ENCODE measurements at places on chromosomes 2 and 18.

DNA sequence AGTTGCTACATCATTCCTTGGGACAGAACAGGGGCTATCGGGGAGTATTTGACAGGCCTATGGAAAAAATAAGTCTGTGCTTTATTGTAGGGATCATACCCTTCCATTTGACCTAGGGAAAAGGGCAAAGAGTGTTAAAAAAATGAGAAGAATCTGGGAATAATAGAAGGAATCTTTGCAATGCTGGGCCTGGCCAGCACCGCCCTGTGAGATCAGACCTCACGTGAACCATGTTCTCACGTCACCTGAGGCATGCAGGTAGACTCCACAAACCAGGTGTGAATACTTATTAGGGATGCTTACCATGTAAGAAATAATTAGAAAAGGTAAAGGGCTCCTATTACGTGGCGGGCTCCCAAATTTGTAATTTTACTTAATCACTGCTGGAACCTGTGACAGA is 177.5 kb upstream of the GATA6 start:
- no peak for DNase-seq

- no peak for DNase-seq
Observed at GRCh38 chr2:70873541-70873940, 37.9 kb upstream of the CD207 start.

DNA sequence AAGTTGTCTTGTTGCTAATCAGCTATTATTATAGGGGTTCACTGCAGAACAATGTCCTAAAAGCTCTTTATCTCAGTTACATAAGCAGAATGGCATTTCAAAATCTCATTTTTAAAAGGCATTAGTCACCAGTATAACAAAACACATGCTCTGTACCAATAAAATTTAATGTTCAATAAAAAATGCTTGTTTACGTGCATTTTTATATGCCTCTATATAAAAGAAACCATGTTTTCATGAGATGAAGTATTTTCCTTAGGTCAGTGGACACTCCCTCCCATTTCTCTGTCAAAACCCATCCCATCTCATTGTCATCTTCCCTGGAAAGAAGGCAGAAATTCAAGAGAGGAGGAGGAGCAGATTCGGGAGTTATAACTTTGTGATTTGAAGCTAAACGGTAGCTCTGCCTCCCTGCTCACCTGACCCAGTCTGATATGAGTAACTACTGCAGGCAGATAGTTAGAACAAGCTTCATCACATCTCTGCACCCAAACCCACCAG is 231.9 kb upstream of the SIX2 start:
- DNase-seq, result no peak

- DNase-seq, result no peak
Observed at GRCh38 chr2:223976635-223977226, 19.5 kb downstream of the MRPL44 start.

- DNase-seq, result no peak
Observed at GRCh38 chr2:211251016-211251415, 694.6 kb downstream of the CPS1 start.

GRCh38 chr2:96093528-96093927 is 22.8 kb downstream of the ADRA2B start:
- no peak for DNase-seq

DNA sequence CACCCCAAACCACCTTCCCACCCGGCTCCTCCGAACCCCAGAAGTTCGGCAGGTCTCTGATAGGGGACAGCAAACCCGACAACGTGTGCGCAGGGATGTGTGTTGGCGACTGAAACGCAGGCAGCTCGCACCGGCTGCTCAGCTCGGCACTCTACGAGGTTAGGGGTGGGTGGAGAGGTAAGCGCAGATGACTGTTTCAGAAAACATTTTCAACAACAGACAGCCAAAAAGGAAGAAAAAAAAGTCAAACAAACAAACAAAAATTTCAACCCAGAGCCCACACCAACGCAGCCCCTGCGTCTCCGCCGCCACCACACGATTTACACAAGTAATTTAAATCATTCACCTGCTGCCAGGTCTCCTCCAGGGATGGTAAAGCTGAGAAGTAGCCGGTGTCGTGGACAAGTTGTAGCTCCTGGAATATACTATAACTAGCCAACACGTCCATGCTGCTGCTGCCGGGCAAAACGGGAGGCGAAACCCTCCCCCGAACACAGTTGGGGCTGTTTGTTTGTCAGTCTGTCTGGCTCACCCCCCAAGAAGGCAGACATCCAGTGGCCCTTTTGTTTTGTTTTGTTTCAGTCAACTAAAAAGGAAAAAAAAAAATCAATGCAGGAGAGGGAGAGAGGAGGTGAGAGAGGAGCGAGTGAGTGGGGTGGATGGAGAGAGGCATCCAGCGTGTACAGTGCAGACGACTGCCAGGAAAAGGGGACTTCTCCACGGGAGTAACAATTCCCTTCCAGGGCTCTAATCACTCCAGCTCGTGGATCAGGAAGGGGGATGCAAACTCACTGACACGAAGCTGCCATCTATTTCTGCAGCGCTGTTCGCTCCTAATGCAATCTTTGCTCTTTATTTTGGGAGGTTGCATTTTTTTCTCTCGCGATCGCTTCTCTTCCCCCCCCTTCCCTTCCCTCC is at the start of gene KLF7:
KLF7 (minus strand) TSS at position 828 of the 918 bp plus-strand sequence; CDS start at position 448, 380 bp downstream.
- DNase-seq, result peak; percentile 57

GRCh38 chr2:109712123-109712449 is 82.0 kb upstream of the RGPD5 start:
- DNase-seq, result no peak

- no peak for DNase-seq
Observed at GRCh38 chr18:39019989-39020388, 1454.4 kb upstream of the CELF4 start.

GRCh38 chr18:6650747-6651146 is 78.8 kb upstream of the ARHGAP28 start:
- no peak for DNase-seq

DNA sequence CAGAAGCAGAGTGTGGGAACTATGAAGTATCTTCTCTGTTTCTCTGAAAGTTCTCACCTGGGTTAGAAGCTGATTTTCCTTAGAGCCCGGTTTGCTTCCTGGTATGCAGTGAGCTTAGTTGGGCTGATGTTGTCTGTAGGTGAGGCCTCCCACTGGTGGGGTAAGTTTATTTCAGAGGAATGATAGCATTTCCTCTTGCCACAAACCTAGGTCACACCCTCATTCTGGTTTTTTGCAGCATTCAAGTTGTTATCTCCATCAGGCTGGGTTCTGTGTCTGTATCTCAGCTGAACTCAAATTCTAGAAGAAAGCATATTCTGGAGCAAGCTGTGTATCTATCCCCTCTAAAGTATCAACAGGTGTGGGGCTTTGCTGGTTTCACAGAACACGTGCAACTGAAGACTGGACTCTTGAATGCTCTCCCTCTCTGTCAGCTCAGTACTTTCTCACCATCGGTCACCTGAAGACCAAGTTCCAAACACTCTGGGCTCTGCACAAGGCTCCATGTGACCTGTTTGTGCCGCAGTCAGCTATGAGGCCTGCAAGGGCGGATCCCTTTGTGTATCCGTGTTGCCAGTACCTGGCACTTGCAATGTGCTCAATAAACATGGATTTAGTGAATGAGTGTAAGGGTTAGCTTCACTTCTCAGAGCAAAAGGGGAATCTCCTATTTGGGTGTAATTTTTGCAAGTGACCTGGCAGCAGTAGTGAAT is 49.5 kb upstream of the MBOAT2 start:
- DNase-seq, result no peak

DNA sequence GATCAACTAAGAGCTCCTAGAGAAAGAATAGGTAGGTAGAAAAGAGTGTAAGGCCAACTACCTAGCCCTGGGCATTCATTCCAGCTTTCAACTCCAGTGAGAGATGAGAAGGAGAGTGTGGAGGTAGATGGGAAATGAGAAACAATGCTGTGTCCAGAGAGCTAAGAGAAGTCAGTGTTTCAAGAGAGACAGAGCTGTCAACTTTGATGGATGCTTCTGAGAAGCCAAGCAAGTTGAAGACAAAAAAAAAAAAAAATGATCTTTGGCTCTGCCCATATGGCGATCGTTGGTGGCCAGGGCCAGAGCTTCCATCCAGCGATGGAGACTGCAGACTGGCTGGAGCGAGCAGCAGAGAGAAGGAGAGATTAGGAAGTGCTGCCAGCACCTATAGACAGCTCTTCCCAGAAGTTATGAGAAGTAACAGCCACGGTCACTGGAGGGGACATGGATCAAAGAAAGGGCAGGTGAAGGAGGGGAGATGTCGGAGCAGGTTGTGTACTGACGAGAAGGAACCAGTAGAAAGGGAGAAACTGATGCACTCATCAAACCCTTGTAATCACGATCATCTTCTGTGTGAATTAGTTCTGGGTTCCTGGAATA is 112.4 kb upstream of the PPP1CB start:
- no peak for DNase-seq

DNA sequence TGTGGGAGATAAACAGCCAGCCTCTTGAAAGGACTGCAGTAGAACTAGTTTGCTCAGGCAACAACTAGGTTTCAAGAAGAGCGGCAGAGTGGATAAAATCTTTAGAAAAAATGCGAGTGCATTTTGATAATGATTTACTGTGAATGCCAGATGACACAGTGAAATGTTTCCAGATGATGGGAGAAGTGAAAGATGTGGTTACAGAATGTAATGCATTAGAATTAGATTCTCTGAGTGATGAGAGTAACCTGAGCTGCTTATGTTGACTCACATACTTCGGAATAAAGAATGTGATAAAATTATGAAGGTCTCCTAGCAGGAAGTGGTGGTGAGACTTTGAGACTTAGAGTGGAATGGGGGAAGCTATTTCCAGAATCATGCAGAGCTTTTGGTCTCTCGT is 184.3 kb downstream of the GULP1 start:
- DNase-seq, result no peak

DNA sequence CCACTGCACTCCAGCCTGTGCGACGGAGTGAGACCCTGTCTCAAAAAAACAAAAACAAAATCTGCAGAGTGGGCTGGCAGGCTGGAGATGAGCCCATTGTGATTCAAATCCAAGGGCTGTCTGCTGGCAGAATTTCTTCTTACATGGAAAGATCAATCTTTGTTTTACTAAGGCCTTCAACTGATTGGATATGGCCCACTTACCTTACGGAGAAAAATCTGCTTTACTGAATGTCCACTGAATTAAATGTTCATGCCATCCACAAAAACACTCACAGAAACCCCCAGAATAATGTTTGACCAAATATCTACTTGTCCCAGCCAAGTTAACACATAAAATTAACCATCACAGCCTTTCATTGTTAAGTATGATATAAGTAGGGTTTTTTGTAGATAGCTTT is 8.3 kb upstream of the FMNL2 start:
- DNase-seq, result no peak

- no peak for DNase-seq
Observed at GRCh38 chr2:74312913-74313312, 30.3 kb downstream of the SLC4A5 start.

DNA sequence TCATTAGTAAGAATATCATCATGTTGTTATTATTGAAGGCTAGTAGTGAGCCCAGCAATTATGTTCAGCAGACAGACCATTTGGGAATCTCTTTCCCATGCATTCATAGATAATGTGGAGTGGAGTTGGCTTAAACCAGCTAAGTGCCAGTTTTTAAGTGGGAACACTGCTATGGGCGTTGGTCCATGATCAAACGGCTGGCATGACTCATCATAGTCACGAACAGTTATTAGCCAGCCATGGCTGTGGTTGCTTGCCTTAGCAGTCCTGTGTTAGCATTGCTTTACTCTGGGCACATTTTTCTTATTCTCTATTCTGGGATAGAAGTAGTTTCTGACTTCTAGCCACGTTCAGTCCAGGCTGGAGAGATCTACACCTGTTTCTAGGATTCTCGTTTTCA is 17.7 kb downstream of the EIF4E2 start:
- no peak for DNase-seq

DNA sequence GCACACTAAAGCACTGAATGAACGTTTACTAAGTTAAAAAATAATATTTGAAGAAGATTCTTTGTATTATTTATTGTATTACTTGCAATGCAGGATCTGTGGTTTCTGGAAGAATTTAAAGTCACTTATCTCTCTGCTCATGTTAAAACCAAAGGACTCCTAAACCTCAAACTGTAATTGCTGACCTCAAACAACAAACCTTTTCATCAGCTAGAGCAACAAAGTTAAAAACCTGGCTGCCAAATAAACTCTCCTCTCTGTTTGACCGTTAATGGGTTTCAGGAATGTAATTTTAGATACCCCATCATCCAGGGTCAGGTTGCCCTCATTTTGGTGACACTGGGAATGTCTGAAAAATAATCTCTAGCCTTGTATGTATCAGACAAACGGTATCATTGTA is 239.1 kb downstream of the TGIF1 start:
- DNase-seq, result no peak

DNA sequence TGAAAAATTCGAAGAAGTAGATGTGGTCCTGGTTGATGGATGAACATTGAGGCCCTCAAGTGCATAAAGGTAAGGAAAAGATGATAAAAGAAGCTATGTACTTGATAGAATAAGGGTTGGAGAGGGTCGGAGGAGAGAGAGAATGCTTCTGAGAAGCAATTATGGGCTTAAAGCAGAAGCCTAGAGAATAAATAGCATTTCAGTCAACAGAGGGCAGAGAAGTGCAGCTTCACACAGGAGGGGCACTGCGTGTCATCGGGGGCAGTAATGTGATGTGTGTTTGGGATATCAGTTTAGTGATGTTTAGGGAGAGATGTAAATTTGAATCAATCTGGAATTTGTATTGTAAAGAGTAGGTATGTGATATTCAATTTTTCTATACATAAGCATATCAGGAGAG is 334.5 kb downstream of the PIK3C3 start:
- no peak for DNase-seq

GRCh38 chr2:73993376-73993775 is 8.7 kb downstream of the TET3 start:
- no peak for DNase-seq

- DNase-seq, result no peak
Observed at GRCh38 chr2:2623939-2624338, 292.9 kb upstream of the MYT1L start.

- DNase-seq, result peak; percentile 3
Observed at GRCh38 chr2:29114586-29114945, 649 bp upstream of the CLIP4 start.

DNA sequence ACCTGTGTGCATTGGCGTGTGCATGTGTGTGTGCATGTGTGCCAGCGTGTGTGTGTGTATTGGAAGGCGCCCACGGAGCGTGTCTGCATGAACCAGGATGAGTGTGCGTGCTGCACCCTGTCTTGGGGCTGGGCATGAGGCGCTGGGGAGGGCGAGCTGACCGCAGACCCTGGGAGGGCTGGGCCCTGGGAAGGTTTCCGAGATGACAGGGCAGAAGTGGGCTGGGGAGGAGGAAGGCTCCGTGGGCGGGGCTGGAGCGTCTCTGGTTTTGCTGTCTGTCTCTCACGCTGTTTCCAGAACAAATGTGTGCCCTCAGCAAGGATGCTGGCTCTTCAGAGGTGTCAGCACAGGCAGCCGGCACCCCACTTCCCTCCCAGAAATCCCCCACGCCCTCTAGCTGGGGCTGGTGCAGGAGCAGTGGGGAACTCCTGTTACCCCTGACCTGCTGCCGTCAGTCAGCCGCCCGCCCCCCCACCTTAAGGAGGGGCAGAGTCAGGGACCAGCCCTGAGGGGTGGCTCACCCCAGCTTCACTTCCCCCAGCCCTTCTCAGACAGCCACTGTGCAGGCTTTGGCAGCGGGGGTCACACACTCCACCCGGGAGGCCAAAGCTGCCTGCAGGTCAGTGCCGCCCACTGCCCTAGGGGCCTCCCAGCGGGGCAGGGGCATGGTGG is at the start of gene GPR35:
GPR35 (plus strand) TSS at position 531 of the 672 bp plus-strand sequence. CDS start 4,473 bp downstream, outside the sequence.
- peak; percentile 69 for DNase-seq
